M059J (cell line): ENCODE measurements at places on chromosomes 7 and 10. TPM values are rescaled to one million over a fixed set of nuclear protein-coding genes. Genes with fewer than 3 reads are reported as not detected.

CCDC136 gene
- total RNA-seq, result 0.74 and 5.7 TPM in 2 replicates

ABHD11 gene
- 29.0 and 32.2 TPM in 2 replicates for total RNA-seq

AKR1C8 gene
- total RNA-seq, result not detected in 2 replicates

RNF32 gene
- 0.47 TPM in 1 of 2 replicates, not detected in the other for total RNA-seq

MRC1 gene
- total RNA-seq, result not detected in 2 replicates

KIF11 gene
- 35.0 and 56.1 TPM in 2 replicates for total RNA-seq

CDC14C gene
- 0.07 and 0.10 TPM in 2 replicates for total RNA-seq

PMPCB gene
- total RNA-seq, result 65.1 and 87.2 TPM in 2 replicates

IRF5 gene
- 0.64 and 1.8 TPM in 2 replicates for total RNA-seq

TFPI2 gene
- 18.5 and 28.7 TPM in 2 replicates for total RNA-seq
